ENCODE measurements at places on chromosomes 6 and 20. TPM values are rescaled to one million over a fixed set of nuclear protein-coding genes. Genes with fewer than 3 reads are reported as not detected.
A peak's percentile ranks its signal among the peaks of the same experiment; 100 is the strongest.

HSPA12B gene
- not detected for total RNA-seq

HLA-F gene
- total RNA-seq = 270 TPM

EPPIN gene
- total RNA-seq = not detected

CD24 gene
- 0.49 TPM for total RNA-seq

ERVFRD-1 gene
- not detected for total RNA-seq

JARID2 gene
- total RNA-seq = 49.5 TPM

SCGN gene
- not detected for total RNA-seq

DZANK1 gene
- 1.9 TPM for total RNA-seq

CAPN11 gene
- not detected for total RNA-seq

LATS1 gene
- 31.8 TPM for total RNA-seq

ZFP57 gene
- total RNA-seq = 2.0 TPM

SLC22A2 gene
- total RNA-seq = not detected

NTSR1 gene
- not detected for total RNA-seq

ARFGEF3 gene
- total RNA-seq = 0.47 TPM

- H3K27me3 ChIP-seq = no peaks in the 10 kb centered on the region
- H3K4me3 ChIP-seq = no peak overlapping the region
- H3K27ac ChIP-seq = no peak overlapping the region
- H3K4me1 ChIP-seq = no peaks in the 10 kb centered on the region
- no peak for DNase-seq
- no peaks in the 10 kb centered on the region for H3K36me3 ChIP-seq
Measured at GRCh38 chr20:61571221-61571620, 319.2 kb downstream of the CDH4 start.

GRCh38 chr6:42366011-42366705, 85.6 kb downstream of the TRERF1 start:
- DNase-seq = no peak
- H3K27ac ChIP-seq = peak overlapping the region; percentile 89
- peaks cover 40% of the 10 kb centered on the region for H3K36me3 ChIP-seq
- no peaks in the 10 kb centered on the region for H3K27me3 ChIP-seq
- peaks cover 67% of the 10 kb centered on the region for H3K4me1 ChIP-seq

DNA sequence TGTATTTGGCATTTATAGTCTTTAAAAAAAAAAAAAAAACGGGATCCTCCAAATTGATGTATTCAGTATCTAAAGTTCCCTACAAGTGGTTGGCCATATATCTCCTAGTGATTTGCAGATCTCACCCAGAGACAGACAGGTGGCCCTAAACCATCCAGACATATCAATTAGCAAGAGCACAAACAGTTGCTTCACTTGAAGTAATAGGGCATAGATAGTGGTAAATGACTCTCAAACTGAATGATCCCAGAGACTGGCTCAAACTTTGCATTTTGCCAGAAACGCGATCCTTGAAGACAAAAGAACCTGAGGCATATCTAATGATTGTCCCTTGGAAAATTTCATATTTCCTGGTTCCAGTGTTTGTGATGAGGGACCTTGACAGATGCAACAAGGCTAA, 54.6 kb downstream of the HMGCLL1 start:
- no peak overlapping the region for H3K27ac ChIP-seq
- H3K4me3 ChIP-seq = no peak overlapping the region
- H3K36me3 ChIP-seq = no peaks in the 10 kb centered on the region
- no peaks in the 10 kb centered on the region for H3K4me1 ChIP-seq
- no peaks in the 10 kb centered on the region for H3K27me3 ChIP-seq

DNA sequence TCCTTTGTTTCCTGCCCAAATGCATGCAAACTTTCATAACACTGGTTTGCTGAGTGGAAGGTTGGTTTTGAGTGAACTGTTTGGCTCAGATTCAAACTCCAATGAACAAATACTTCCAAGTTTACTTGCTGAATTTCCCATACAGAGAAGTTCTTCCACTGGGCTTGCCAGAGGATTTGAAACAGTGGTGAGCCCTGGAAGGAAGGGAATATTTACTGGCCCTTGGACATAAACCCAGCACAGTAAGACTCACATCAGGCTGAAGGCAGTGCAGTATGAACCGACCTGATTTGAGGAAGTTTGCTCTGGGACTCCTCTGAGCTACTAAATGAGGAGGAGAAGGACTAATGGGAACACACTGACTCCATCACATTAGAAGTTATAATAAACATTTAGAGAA, 3.8 kb downstream of the TRAF3IP2 start:
- no peak overlapping the region for H3K27ac ChIP-seq
- no peak for DNase-seq
- no peak overlapping the region for H3K4me3 ChIP-seq
- no peaks in the 10 kb centered on the region for H3K27me3 ChIP-seq
- H3K4me1 ChIP-seq = peaks cover 28% of the 10 kb centered on the region
- H3K36me3 ChIP-seq = peaks cover 5% of the 10 kb centered on the region

DNA sequence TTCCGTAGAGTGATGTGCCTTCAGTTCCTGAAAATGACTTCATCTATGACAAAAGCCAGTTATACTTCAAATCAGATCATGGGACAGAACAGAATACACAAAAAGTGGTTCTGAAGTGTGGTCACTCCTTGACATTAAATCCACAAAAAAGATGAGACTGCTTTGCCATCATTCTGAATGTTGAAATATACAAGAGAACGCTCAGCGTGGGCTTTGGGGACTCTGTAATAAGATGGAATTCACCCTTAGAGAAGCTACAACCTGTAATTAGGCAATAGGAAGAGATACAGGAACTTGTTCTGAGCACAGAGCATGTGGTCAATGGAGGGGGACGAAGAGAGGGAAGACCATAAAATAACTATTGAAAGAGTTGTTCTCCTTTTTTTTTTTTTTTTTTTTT, 184.3 kb downstream of the CARMIL1 start:
- H3K27me3 ChIP-seq = no peaks in the 10 kb centered on the region
- H3K36me3 ChIP-seq = no peaks in the 10 kb centered on the region
- no peak overlapping the region for H3K27ac ChIP-seq
- no peak for DNase-seq

DNA sequence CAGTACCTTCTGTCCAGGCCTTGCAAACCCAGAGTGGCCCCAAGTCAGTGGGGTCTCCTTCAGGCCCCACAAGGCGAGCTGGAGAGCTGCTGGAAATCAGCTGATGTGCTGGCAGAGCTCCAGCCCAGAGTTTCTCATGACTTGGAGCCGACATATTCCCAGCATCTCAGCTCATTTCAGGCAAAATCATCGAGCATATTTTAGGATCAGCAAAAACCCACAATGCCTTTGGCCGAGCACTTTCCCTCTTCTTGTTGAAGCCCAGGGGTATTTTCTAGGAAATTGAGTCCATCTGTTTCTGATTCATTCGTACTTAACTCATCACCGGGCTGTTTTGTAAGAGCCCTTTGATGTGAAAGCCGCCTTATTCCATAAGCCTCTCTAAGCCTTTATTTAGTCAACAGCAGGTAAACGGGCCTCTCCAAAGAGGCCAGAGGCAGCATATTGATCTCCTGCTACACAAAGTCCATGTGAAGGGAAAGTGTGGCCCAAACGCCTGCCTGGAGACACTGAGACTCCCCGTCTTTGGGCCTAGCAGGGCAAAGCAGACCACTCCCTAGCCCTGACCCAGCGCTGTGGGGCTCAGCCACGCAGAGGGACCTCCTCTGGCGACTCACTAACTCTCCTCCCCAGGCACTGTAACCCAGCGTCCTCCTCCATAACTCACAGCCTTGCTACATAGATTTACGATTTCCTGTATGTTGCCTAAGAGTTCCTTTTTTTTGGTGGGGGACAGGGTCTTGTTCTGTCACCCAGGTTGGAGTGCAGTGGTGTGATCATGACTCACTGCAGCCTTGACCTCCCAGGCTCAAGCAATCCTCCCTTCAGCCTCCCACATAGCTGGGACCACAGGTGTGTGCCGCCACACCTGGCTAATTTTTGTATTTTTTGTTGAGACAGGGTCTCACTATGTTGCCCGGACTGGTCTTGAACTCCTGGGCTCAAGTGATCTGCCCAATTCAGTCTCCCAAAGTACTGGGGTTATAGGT, 12.1 kb upstream of the C20orf203 start:
- H3K4me1 ChIP-seq = peaks cover 11% of the 10 kb centered on the region
- no peak overlapping the region for H3K27ac ChIP-seq
- H3K36me3 ChIP-seq = no peaks in the 10 kb centered on the region
- H3K4me3 ChIP-seq = no peak overlapping the region
- H3K27me3 ChIP-seq = no peaks in the 10 kb centered on the region

GRCh38 chr6:27836141-27836782, 75.9 kb downstream of the OR2B2 start:
- H3K36me3 ChIP-seq = peaks cover 5% of the 10 kb centered on the region
- peak; percentile 65 for DNase-seq
- no peaks in the 10 kb centered on the region for H3K27me3 ChIP-seq
- H3K4me3 ChIP-seq = no peak overlapping the region

GRCh38 chr6:16057446-16057845, 71.4 kb upstream of the MYLIP start:
- H3K4me1 ChIP-seq = no peaks in the 10 kb centered on the region
- no peaks in the 10 kb centered on the region for H3K36me3 ChIP-seq
- H3K27me3 ChIP-seq = peaks cover 1% of the 10 kb centered on the region
- H3K4me3 ChIP-seq = no peak overlapping the region
- no peak for DNase-seq

DNA sequence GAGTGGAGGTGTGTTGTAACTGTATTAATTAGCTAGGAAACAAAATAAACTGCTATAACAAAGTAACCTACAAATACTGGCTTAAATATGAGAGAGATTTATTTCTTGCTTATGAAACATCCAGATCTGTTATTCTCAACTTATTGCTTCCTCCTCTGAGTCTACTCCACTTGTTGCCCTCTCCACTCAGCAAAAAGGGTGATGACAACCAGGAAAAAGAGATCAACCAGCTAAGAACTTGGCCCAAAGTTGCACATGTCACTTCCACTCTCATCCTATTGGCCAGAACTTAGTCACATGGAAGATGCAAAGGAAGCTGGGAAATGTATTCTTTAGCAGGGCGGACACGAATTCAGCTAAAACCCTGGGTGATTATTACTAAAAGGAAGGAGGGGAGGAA, 5.2 kb upstream of the TP53RK start:
- DNase-seq = no peak
- H3K4me3 ChIP-seq = no peak overlapping the region
- H3K4me1 ChIP-seq = peaks cover 11% of the 10 kb centered on the region
- peaks cover 1% of the 10 kb centered on the region for H3K27me3 ChIP-seq
- H3K36me3 ChIP-seq = peaks cover 2% of the 10 kb centered on the region

GRCh38 chr6:74973591-74973990, 232.3 kb downstream of the COL12A1 start:
- H3K27ac ChIP-seq = no peak overlapping the region
- H3K36me3 ChIP-seq = no peaks in the 10 kb centered on the region
- no peak for DNase-seq
- no peaks in the 10 kb centered on the region for H3K4me1 ChIP-seq
- H3K4me3 ChIP-seq = no peak overlapping the region

DNA sequence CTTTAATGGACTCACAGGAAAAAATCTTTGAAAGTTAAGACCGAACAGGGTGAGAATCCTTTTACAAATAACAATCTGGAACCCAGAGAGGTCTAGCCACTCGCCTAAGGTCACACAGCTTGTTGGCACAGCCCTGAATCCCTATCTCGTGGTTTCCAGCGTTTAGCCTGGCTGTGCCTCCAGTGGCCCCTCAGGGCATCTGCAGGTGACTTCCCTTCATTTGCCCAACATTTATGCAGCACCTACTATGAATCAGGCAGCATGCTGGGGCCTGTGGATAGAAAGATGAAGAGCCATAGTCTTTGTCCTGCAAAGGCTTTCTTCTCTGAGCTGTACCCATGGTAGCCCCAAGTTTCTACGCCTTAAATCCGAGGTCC, 2.6 kb upstream of the NR2E1 start:
- H3K4me1 ChIP-seq = peaks cover 13% of the 10 kb centered on the region
- no peak for DNase-seq
- H3K36me3 ChIP-seq = peaks cover 6% of the 10 kb centered on the region

DNA sequence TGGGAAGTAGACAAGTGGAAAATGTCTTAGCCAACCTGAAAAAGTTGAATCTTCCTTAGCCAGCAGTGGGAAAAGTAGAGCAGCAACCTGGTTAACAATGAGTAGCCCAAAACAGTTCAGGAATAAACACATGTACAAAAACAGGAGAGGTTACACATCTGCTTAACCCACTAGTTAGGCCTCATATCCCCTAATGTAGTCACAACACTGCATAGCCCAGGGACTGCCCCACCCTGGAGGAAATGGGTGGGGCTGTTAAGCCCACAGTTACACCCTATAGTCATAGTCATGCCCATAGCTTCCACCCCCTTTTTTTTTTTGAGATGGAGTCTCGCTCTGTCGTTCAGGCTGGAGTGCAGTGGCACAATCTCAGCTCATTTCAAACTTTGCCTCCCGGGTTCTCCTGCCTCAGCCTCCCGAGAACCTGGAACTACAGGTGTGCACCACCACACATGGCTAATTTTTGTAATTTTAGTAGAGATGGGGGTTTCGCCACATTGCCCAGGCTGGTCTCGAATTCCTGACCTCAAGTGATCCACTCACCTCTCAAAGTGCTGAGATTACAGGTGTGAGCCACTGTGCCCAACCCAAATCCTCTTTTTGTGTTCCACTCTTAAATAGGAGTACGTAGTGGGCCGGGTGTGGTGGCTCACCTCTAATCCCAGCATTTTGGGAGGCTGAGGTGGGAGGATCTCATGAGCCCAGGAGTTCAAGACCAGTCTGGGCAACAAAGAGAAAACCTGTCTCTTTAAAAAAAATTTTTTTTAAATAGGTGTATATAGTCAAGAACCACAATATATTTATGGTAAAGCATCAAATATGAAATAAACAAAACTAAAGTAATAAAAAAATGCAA, 24.5 kb downstream of the ILRUN start:
- DNase-seq = peak; percentile 93
- peak overlapping the region; percentile 81 for H3K4me3 ChIP-seq
- peaks cover 12% of the 10 kb centered on the region for H3K36me3 ChIP-seq
- peaks cover 47% of the 10 kb centered on the region for H3K4me1 ChIP-seq

GRCh38 chr6:24543683-24544082, 48.9 kb downstream of the ALDH5A1 start:
- no peak overlapping the region for H3K4me3 ChIP-seq
- no peaks in the 10 kb centered on the region for H3K36me3 ChIP-seq
- H3K27ac ChIP-seq = no peak overlapping the region

GRCh38 chr6:10316373-10316721, 98.5 kb downstream of the TFAP2A start:
- no peaks in the 10 kb centered on the region for H3K27me3 ChIP-seq
- H3K4me1 ChIP-seq = no peaks in the 10 kb centered on the region
- H3K27ac ChIP-seq = no peak overlapping the region
- no peak for DNase-seq
- no peaks in the 10 kb centered on the region for H3K36me3 ChIP-seq

DNA sequence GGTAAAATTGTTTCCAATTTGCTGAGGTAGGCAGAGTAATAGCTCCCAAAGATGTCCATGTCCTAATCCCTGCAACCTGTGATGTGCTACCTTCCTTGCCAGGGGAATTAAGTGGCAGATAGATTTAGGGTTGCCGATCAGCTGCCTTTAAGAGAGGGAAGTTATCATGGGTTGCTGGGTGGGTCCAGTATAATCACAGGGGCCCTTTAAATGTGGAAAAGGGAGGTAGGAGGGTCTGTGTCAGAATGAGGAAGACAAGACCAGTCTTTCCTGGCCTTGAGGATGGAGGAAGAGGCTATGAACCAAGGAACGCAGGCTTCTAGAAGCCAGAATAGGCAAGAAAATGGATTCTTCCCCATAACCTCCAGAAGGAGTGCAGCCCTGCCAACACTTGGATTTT, 50.7 kb downstream of the CTCFL start:
- H3K27ac ChIP-seq = no peak overlapping the region
- H3K4me1 ChIP-seq = peaks cover 5% of the 10 kb centered on the region
- H3K4me3 ChIP-seq = no peak overlapping the region
- DNase-seq = no peak

GRCh38 chr6:157637941-157638662, 184.9 kb upstream of the SNX9 start:
- H3K36me3 ChIP-seq = no peaks in the 10 kb centered on the region
- H3K4me3 ChIP-seq = no peak overlapping the region
- H3K27ac ChIP-seq = no peak overlapping the region
- no peak for DNase-seq
- H3K4me1 ChIP-seq = no peaks in the 10 kb centered on the region
